ENCODE measurements at places on chromosomes 2 and 18. TPM values are rescaled to one million over a fixed set of nuclear protein-coding genes. Genes with fewer than 3 reads are reported as not detected.
A peak's percentile ranks its signal among the peaks of the same experiment; 100 is the strongest.

Gene CTLA4
- total RNA-seq, result 0.33 TPM

Gene ANKRD29
- total RNA-seq, result 6.1 TPM

Gene GPR155
- 9.6 TPM for total RNA-seq

Gene LIMS4
- total RNA-seq, result 17.3 TPM

Gene MYCN
- total RNA-seq, result 5.9 TPM

- H3K27ac ChIP-seq, result no peak overlapping the region
- H3K36me3 ChIP-seq, result no peaks in the 10 kb centered on the region
- no peaks in the 10 kb centered on the region for H3K27me3 ChIP-seq
- no peak for DNase-seq
- H3K4me1 ChIP-seq, result no peaks in the 10 kb centered on the region
- H3K4me3 ChIP-seq, result no peak overlapping the region
Measured at GRCh38 chr2:127626175-127626574, 19.8 kb upstream of the GPR17 start.

DNA sequence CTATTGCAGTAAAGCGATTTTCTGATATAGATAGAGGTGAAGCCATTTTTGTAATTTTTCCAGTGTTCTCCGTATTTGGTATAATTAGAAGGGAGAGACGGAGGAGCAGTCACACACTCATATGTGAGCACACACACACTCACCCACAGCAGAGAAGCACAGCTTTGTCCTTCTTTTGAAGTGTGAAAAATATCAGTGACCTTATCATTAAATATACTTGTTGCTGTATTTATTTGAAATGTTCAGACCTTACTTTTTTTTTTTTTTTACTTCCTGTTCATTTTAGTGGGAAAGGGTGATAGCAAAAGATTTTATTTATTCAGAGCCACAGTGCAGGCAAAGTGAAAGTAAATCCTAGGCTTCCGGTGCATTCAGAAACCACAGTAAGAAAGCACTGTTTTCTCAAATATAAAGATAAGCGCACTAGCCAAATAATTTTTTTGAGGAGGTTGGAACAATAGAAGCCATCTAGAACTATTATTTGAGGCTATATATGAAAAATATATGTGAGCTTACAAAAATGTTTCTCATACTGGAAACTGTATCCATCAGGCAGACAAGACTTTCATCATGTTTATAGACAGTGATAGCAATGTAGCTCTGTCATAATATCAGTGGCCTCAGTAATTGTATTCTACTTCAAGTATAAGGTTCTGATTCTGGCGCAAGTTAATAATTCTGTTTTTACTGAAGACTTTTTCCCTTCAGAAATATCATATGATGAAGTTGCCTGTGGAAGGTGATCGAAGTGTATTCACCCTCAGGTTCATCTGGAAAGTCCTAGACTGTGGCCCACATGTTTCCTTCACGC lies 37.2 kb downstream of the TSHZ1 start:
- peak overlapping the region; percentile 48 for H3K27ac ChIP-seq
- no peaks in the 10 kb centered on the region for H3K36me3 ChIP-seq
- DNase-seq, result no peak

DNA sequence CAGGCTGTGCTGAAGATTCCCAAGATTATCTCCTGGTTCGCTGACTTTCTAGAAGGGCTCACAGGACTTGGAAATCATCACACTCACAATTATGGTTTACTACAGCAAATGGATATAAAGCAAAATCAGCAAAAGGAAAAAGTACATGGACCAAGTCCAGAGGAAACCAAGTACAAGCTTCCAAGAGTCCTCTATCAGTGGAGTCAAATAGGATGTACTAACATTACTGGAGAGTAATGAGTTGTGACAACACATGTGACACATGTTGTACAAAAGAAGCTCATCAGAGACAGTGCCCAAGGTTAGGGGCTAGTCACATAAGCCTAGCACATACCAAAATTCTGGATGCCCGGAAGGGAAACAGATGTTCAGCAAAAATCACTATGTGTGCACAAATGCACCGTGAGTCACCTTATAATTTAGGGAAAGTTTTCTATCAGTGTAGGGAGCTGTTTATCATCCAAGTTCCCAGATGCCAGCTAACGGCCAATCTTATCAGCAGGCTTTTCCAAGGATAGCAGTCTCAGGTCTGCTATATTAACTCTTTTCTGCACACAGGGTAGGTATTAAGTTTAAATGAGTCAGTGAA lies 9.5 kb downstream of the TMEM237 start:
- no peak overlapping the region for H3K4me3 ChIP-seq
- no peaks in the 10 kb centered on the region for H3K27me3 ChIP-seq
- H3K36me3 ChIP-seq, result peaks cover 6% of the 10 kb centered on the region
- DNase-seq, result no peak

GRCh38 chr18:35983147-35983546 lies 10.7 kb downstream of the RMP24 start:
- DNase-seq, result no peak
- no peaks in the 10 kb centered on the region for H3K27me3 ChIP-seq
- peaks cover 22% of the 10 kb centered on the region for H3K36me3 ChIP-seq
- no peaks in the 10 kb centered on the region for H3K4me1 ChIP-seq
- no peak overlapping the region for H3K4me3 ChIP-seq
- no peak overlapping the region for H3K27ac ChIP-seq

GRCh38 chr2:221204699-221205098 lies 367.4 kb downstream of the EPHA4 start:
- no peaks in the 10 kb centered on the region for H3K36me3 ChIP-seq
- no peak for DNase-seq
- H3K27me3 ChIP-seq, result no peaks in the 10 kb centered on the region
